RCC 7860 (cell line): ENCODE measurements at places on chromosomes 6 and 20.

DNA sequence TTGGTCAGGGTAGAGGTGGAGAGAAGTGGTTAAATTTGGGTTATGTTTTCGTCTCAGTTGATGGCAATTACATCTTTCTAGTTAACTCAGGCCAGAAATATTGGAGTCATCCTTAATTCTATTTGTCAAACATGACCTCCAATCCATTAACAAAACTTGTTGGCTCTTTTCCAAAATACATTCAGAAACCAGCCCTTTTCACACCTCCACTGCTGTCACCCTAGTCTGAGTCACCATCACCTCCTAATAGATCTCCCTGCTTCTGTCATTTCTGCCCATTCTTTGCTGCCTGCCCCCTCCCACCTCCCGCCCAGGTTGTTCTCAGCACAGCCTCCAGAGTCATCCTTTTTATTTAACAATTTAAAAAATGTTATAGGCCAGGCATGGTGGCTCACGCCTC lies 3.0 kb upstream of the ABCF1 start:
- DNase-seq = no peak

DNA sequence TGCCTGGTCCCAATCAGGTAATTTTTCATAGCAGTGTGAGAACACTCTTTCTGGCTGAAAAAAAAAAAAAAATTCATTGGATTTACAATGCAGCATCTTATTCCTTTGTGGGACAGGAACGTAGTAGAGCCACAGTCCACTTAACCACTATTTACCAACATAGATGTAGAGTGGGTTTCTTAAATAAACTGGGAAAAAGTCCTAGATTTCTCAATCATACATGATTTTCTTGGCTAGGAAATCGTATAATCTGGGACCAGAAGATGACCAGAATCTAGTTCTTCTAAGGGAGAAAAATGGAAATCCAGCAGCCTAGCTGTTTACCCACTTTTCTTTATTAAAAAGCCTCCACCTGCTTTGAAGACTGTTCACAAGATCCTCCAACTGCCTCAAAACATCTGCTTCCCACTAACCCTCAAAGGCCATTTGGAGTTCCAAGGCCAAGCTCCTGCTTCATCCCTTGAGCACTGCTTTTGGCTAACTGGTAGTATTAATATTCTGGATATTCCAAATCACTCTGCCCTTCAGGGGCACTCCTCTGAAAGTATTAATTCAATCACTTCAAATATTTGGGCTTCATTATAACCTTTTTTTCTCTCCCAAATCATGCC lies 70.4 kb downstream of the FYN start:
- DNase-seq = no peak

GRCh38 chr6:39128832-39129231 lies 13.8 kb upstream of the SAYSD1 start:
- DNase-seq = no peak

GRCh38 chr6:107560657-107561056 lies 70.7 kb downstream of the SOBP start:
- DNase-seq = no peak

DNA sequence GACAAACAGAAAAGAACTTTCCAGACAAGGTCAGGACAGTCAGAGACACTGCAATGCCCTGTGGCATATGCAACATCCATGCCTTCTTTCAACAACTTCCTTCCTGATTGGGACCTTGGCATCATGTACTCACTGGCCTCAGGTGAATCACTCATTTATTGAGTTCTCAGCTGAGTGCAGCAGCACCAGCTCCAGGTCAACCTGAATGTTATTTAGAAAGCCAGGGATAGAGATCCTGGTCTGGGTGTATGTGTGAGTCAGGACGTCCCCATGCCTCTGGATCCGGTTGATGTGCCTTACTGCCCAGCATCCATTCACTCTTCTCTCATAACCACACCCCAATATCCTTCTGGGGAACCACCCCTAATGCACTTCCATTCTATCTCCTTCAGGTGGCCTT lies 54.4 kb downstream of the SNRNP48 start:
- DNase-seq = no peak

DNA sequence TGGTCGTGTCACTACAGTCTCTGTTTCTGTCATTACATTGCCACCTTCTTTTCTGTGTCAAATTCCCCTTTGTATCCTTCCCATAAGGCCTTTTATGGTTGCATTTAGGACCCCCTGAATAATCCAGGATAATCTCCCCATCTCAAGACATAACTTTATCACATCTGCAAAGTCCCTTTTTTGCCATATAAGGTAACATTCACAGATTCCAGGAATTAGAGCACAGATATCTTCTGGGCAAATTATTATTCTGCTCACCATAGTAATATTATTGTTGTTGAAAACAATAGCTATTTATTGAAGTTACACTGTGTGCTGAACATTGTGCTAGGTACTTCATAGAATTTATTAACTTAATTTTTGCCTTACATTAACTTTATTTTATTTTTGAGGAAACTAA lies 159.1 kb downstream of the TFAP2B start:
- no peak for DNase-seq

DNA sequence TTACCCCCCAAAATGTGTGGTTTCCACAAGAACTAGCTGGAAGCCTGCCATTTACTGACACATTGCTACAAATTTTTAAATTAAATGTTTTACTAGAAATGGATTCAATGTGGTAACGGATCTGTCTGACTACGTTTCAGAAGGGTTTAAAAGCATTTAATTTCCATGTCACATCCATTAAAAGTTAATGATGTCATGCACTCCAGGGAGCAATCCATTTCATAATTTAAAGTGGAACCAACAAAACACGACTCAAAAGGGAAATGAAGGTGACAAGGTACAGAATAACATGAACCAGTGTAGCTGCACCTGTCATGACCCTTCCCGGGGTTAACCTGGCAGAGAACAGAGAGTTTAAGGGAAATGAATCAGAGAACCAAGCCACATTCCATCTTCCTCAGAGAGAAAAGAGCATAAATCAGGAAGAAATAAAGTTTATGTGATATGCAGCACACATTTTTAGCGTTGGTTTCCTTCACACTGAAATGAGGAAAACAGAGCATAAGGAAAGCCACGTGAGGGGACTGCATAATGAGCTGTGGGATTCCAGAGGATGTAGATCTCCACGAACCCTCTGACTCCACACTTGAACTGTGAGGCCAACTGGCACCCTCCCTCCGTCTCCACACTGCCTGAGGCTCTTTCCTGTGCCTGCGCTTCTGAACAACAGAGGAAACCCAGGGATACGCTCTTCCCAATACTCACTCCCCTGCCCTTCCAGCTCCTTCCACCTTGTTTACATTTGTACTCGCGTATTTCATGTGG lies 170.3 kb upstream of the AHI1 start:
- no peak for DNase-seq

DNA sequence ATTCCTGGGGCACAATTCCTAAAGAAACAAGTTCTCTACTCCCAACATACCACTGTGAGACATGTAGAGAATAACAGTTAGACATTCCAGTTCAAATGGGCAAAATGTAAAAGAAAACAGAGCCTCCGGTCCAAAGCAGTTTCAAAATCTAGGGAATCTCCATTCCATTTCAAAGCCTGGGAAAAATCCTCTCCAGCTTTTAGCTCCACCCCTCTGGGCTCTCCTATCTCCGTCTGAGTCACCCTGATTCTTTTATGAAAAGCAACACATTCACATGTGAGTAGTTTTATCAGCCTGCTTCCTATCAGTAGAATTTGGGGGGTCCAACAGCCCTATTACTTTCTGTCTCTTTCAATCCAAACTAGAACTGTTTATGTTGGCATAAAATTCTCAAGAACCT lies 3.7 kb downstream of the CSNK2A1 start:
- DNase-seq = no peak

- DNase-seq = no peak
Observed at GRCh38 chr6:144330017-144330987, 45.2 kb downstream of the UTRN start.

DNA sequence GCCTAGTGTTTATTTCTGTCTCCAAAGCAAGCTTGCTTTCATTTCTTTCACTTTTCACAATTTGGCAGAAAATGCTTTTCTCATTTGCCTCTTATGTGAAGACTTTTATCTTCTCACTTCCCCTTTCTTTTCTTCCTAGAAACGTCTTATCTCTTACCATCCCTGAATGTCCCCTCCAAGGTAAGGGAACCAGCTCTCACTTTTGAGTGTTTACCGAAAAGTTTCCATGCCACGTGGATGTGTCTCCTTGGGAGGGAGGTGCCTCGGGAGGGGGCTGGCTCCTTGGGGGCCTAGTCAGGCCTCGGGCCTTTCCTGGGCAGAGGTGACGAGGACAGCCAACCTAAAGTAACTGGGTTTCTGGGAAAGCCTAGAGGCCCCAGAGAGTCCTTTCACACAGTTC lies 127.4 kb downstream of the CD24 start:
- no peak for DNase-seq

DNA sequence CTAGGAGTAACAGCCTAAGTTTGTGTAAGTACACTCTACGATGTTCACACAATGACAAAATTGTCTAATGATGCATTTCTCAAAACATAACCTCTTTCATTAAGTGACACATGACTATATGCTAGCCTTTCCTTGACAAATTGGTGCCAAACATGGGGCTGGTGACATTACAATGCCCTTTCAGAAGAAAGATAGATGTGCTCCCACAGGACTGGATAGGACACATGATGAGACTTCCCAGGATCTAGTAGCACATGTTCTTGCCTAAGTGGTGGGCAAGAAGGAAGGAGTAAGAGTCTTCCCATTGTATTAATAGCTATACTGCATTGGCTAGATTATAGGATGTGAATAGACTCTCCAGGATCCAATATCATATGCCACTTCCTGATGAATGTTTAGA lies 21.5 kb downstream of the ZKSCAN3 start:
- DNase-seq = no peak

DNA sequence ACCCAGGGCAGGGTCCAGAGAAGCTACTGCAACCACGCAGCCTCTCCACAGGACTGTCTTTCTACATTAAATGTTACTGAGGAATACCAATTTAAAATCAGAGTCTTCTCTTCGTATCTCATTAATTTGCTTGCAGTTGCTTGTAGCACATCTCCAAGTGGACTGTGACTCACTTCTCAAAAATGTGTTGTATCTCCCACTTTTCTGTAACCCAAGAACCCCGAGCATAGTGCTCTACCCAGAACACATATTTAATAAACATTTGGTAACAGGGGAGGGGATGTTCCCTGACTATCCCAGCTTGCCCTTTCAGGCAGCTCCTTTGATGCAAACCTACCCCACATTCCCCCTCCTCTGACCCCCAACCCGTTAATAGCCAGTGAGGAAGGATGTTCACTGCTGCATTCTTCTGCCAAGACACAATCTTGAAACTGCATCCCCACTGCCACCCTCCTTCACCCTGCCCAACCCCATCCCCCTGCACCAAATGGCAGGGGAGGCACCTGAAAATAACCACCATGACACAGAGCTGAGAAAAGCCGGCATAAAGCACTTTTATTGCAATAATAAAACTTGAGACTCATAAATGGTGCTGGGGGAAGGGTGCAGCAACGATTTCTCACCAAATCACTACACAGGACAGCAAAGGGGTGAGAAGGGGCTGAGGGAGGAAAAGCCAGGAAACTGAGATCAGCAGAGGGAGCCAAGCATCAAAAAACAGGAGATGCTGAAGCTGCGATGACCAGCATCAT lies 24.2 kb downstream of the FKBP1A start:
- DNase-seq = no peak

GRCh38 chr20:21049305-21049828 lies 56.8 kb downstream of the LINC00237 start:
- no peak for DNase-seq

DNA sequence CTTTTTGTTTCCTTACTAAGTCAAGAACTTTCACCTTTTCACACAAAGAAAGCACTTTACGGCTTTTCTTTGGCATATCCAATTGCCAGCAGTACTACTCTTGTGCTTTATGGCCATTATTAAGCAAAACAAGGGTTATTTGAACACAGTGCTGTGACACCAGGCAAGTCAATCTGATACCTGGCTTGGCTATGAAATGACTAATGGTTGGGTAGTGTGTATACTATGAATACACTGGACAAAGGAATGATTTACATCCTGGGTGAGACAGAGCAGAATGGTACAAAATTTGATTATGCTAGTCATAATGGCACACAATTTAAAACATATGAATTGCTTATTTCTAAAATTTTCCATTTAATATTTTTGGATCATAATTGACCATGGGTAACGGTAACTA lies 22.1 kb upstream of the ADGRF1 start:
- no peak for DNase-seq

DNA sequence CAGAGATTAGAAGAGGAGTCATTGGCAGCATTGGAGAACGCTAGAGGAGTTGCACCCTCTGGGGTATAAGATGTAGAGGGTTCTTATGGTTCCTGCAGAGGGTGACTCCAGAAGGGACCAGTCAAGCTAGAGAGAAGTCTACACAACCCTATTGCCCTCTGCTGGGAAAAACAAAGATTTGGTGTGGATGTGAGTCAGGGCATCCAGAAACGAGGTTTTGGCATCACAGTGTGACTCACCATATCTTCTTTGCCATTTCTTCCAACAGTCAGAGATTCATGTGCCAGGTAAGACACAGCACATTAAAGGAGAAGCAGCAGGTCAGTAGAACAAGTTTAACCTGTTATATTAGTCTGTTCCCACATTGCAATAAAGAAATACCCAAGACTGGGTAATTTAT lies 598.8 kb downstream of the MAFB start:
- no peak for DNase-seq

GRCh38 chr6:138258991-138259390 lies 40.7 kb upstream of the PBOV1 start:
- no peak for DNase-seq

DNA sequence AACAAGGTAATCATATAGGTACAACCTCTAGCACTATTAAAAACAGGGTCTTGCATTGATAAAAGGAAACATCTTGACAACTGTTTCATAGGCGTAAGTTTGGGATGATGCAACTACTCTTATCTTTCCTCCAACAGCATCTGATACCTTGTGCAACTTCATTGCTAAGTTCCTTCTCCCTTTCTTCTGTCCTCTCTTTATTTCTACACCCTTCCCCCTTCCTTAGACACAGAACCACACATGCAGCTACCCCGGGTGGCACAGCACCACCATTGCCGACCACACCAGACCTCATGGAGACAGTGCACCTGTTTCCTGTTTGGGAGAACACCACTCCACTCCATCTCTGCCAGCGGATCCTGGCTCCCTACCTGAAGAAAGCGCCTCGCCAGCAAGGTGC lies 14.4 kb downstream of the MYB start:
- DNase-seq = no peak

DNA sequence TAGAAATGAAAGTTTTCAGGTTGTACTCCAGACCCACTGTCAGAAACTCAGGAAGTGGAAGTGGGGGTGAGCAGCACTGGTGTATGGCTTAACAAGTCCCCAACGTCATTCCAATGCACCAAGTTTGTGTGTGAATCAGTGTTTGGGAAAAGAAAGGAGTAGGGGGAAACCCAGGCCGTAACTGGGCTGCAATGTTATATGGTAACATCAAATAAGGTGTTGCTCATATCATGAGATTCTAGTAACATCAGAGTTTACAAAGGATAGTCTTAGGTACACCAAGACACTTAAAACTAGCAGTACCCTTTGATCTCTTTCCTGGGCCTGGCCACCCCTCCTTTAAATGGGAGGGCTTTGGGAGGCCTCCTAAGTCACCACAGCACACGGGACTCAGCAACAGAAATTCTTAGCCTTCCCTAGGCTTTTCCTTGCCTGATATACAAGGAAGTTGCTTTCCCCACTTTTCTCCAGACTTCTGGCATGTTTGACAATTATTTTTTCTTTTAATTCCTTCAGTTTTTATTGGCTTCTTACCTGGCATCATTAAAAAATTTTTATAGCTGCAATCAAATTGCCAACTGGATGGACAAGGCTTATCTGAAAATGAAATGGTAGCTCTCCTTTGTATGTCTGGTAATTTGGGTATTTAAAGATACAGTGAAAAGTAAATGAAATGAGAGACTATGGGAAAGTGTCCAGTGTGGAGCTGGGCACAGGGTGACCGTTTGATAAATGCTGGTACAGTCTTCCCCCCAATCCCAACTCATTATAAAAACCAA lies 15.1 kb downstream of the E2F3 start:
- no peak for DNase-seq
